Muscle of back (tissue), 13 donors: ENCODE measurements at places on chromosomes 13 and 19.

GRCh38 chr19:40147693-40148347 is 43.4 kb upstream of the MAP3K10 start:
- DNase-seq, result peak; percentile 38

DNA sequence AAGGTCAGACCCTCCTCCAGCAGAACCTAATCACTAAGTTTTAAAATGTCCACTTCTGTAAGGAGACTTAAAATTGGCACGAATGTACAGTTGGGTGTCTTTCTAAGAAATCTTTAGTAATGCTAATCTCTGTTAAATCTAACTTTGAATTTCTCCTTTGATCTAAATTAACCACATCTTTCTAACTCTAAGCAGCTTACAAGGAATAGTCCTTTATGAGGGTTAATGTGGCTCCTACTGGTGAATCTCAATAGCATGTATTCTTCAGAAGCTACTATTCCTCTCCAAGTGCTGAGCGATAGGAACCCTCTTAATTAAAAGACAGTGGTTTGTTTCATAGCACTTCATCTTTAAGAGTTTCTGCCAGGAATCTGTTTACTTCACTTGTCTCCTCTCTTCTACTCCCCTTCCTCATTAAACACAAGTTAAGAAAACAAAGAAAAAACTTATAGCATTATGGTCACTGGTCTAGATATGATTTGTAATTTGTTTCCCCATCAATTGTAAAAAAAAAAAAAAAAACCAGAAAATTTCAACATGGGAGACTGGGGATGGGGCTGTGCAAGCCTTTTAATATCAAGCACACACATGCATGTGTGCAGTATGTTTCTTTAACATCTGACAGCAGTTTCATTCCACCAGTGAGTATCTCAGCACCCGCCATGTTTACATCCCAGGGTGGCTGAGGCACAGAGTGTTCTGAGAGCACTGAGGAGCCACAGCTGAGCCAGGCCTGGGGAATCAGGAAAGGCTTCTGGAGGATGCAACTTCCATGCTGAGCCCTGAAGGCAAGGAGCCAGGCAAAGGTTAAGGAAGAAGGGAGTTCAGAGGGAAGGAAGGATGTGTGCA is 57.7 kb downstream of the ATP7B start:
- no peak for DNase-seq

DNA sequence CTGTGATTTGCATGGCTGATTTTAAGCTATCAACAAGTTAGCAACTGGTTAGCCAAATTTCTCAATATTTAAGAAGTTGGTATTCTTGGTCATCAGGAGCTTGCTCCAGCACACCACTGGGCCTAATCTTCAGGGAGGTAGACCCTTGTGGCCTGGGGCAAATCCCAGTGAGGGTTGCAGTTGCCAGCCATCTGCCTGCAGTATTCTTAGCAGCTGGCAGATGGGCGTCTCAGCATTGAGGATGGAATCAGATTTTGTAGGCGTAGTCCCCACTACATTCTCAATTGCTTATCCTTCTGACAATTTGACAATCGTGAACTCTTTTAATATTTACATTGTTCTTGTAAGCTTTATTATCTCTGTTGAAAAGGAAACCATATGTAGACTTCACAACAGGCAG is 1266.2 kb downstream of the SLITRK5 start:
- DNase-seq, result no peak

DNA sequence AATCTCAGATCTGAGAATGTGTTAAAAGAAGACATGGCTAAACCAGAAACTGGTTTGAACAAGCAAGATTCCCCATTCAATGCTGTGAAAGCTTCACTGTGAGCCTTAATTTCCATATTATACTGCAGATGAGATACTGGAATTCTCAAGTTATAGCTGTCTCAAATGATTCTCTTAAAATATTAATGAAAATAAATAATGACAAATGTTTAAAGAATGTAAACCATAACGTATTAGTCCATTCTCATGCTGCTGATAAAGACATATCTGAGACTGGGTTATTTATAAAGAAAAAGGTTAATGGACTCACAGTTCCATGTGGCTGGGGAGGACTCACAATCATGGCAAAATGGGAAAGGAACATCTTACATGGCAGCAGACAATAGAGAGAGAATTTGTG is 667.8 kb downstream of the SLITRK1 start:
- DNase-seq, result no peak

DNA sequence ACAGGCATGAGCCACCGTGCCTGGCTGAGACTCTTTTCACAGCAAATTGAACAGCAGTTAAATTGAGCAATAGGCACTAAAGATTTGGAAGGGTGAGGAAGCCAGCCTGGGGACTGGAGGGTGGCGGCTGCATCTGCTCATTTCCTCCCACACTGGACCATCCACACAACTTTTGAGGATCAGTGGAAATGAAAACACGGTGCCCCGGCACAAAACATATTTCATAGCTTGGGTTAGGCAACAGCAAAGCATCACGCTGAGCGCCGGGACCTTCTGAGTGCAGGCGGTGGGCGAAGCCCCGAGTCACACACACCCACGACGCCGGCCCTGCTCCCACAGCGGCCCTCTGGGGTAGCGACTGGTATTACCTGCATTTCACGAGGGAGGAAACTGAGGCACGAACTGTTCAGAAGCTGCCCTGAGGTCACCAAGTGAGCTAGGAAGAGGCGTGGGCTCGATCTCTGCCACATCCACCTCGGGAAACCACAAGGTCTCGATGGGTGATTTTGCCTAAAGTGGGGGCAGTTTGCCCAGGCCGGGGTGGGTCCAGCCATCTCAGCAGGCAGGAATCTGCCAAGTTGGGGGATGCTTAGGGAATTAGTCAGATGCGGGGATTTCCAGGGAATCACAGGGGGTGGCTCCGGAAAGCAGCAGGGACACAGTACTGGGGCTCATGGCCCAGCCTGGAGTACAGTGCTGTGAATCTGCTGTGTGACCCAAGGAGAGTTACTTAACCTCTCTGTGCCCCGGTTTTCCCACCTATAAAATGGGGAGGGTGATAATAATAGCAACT is 3.5 kb upstream of the SBNO2 start:
- no peak for DNase-seq

DNA sequence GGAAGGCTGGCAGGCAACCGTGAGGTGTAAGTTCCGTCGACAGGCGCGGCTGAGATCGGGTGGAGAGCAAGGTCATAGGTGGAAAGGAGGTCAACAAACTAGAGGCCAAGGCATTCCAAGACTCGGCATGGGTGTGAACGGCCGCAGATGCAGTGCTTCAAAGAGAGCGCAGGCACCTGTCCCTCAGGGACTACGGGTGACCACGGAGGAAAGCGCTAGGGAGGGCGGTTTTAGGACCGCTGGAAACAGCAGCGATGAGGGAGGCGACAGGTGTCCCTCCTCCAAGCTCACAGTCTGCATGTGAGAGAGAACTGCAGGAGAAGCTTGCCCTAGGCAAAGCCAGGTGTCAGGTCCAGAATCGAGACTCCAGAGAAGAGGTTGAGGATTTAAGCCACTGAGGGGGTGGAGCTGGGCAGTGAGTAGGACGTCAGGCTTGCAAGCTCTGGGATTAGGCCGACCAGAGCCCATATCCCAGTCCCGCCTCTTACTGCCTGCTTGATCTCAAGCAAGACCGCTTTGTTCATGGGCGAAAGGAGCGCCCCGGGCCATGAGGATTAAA is 1.6 kb upstream of the MLNR start:
- DNase-seq, result no peak

GRCh38 chr19:38849860-38850435 is at the start of gene HNRNPL:
TSS of gene HNRNPL (minus strand) at chr19:38849986. CDS start at chr19:38849966, 20 bp downstream.
- DNase-seq, result peak; percentile 100

- DNase-seq, result no peak
These were observed 49.5 kb upstream of the POMP start for GRCh38 chr13:28609381-28609780.

- DNase-seq, result no peak
These were observed 5.4 kb upstream of the PPP1R37 start for GRCh38 chr19:45087531-45087930.

DNA sequence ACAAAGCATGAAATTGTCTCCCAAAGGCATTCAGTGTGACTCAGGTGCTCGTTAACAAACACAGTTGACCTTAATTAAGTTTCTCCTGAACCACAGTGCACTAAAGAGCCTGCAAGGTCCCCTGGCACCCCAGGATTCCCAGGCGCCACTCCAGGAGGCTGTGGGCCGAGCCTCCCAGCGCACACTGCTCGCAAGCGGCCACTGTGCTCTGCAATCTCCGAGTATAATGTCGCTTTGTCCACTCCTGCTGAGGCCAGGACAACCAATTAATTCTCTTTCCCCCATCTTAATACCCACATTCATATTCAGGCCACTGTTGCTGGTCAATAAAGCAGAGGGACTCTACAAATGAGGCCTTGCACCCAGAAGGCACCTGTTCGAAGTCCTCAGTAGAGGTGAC is 8.8 kb downstream of the RAB20 start:
- no peak for DNase-seq

DNA sequence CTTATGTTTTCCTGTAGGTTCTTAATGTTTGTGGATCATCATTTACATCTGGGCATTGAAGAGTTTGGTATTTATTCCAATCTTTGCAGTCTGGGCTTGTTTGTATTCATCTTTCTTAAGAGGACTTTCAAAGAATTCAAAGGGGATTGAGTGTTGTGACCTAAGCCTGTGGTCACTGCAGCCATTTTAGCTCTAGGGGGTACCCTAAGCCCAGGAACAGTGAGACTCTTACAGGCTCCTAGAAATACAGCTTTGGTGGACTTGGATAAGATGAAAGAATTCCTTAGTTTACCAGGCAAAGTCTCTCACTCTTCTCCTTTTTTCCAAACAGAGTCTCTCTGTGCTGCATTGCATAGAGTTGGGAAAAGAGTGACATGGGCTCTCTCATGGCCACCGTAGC is 2539.0 kb upstream of the PCDH20 start:
- no peak for DNase-seq

GRCh38 chr19:30676990-30677679 is 305.0 kb downstream of the ZNF536 start:
- DNase-seq, result no peak

DNA sequence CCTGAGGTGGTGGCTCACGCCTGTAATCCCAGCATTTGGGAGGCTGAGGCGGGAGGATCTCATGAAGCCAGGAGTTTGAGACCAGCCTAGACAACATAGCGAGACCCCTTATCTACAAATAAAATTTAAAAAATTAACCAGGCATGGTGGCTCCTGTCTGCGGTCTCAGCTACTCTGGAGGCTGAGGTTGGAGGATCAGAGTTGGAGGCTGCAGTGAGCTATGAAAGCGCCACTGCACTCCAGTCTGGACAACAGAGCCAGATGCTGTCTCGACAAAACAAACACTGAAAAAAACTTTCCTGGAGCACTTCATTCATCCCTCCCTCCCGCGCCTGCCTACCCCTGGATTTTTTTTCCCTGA is 665 bp upstream of the ATG4D start:
- DNase-seq, result no peak

DNA sequence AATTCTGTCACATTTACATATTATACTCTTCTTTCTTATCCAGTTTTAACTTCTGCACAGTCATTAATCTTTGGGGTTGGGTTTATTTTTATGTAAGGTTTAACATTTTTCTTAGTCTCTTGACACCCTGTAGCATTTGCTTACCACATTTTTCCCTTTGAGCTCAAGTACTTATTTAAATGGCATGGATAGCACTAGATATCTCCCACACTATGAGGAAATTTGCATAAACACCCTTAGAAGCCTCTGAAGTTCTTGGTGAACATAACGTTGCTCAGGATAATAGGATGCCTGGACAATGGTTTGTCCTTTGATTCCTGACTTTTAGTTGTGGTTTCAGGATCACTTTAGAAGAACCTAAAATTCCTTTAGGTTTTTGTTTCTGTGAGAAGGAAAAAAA is 338.9 kb downstream of the PCDH17 start:
- DNase-seq, result no peak

GRCh38 chr19:48746738-48747575 is at the start of gene IZUMO1:
TSS of gene IZUMO1 (minus strand) at chr19:48746909. CDS start at chr19:48745859, 1,050 bp downstream.
- DNase-seq, result peak; percentile 92

- DNase-seq, result no peak
These were observed 511.8 kb downstream of the KLF12 start for GRCh38 chr13:73622381-73622780.

DNA sequence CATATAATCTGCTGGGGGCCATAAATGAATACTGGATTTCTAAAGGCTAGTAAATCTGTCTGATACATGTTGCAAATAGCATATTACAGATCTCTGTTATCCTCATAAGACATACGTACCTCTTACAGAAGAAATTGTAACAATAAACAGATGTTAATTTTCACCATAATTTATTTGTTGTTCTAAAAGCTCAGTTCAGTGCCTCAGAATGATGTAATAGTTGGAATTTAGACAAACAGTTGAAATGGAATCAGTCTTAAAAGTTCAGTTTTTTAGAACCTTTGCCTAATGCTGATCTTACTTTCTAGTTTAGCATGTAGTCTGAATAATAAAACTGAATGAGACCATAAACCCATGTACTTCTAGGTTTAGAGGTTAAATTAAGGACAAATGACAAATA is 43.1 kb downstream of the B3GLCT start:
- DNase-seq, result peak; percentile 32

DNA sequence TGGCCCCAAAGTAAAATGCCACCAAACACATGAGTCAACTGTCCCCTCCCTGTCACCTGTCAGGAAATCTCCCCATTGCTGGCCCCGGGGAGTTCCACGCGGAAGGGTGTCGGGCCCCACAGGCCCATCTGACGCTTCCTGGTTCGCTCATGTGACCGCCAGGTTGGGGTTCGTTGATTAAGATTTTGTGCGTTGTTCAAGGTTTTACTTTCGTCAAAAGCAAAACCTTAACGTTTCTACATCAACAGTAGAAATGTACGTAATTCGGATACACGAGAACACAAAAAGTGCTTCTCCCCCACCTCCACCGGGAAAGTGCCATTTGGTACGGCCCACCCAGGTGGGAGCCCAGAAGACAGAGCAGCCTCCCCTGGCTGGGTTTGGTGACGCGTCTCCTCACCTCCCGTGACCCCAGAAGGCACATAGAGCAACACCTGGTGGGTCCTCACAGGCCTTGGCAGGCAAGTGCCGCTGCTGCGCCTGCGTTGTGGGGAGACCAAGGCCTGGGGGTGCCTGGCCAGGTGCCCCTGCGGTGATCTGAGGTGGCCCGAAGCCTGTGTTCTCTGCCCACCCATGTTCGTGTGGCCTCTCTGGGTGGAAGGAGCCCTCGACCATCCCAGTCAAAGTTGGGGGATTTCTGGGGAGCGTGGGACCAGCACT is 161.6 kb downstream of the KDM4B start:
- DNase-seq, result no peak

GRCh38 chr13:48160606-48161278 is 65.8 kb upstream of the MED4 start:
- DNase-seq, result peak; percentile 42
